ENCODE measurements at places on chromosomes 4 and X.

DNA sequence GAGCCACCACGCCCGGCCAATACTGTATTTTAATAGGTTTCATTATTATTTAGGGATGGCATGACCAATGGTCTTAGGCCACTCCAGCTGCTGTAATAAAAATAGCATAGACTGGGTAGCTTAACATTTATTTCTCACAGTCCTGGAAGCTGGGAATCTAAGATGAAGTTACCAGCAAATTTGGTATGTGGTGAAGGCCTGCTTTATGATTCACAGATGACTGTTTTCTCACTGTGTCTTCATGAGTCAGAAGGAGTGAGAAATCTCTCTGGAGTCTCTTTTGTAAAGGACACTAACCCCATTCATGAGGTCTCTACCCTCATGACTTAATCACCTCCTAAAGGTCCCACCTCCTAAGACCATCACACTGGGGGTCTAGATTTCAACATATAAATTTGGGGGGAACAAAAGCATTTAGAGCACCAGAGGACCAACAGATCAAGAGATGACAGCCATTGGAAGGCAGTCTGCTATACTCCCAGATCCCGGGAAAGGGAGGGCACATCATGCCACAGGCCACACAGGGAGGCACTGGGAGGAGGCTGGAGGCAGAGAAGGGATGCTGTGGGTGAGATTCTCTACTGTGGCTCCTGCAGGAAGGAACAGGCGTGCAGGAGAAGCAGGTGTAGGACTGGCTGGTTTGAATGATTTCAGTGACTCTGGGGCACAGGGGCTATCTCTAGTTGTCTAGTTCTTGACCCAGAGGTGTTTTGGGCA lies 335.8 kb upstream of the SFRP2 start:
- no peak for DNase-seq

DNA sequence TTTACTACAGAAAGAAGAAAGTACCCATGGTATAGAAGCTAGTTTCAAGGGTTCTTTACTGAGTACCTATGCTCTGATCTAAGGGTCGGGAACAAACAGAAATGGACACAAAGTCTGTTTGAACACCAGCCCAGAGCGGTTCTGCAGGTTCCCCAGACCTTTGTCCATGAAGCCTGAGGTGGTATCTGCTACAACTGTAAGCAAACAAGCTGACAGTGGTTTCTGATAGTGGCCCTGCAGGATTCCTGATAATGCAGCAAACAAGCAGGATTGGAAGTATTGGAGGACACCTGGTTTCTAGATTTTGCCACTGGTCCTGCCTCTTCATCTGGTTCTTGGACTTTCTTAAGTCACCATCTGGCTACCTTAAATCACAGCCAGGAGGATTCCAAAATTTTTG lies 23.7 kb downstream of the SMPX start:
- DNase-seq, result no peak

GRCh38 chrX:24081661-24082154 lies 27.0 kb downstream of the EIF2S3 start:
- DNase-seq, result peak; percentile 41

GRCh38 chrX:154304846-154305245 lies 9.3 kb downstream of the TKTL1 start:
- DNase-seq, result no peak

- DNase-seq, result no peak
These were observed 93.0 kb downstream of the USP9X start for GRCh38 chrX:41178201-41178600.

- no peak for DNase-seq
These were observed 28.3 kb downstream of the ARHGAP10 start for GRCh38 chr4:147760176-147760575.

DNA sequence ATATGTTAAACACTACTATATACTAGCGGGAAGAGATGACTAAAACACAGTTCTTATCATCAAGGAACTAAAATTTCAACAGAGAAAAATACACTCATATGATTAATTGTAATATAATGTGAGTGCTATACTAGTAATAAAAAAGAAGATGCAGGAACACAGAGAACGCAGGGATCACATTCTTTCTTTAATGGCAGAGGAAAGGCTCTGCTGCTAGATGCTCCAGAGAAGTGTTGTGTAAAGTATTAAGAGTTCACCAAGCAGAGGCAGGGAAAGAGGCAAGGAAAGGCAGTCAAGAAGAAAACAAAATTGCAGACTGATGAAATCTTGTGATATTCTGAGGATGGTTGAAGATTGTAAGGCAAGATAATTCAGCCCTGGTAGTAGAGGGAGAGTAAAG lies 394.7 kb downstream of the PDGFC start:
- DNase-seq, result no peak

DNA sequence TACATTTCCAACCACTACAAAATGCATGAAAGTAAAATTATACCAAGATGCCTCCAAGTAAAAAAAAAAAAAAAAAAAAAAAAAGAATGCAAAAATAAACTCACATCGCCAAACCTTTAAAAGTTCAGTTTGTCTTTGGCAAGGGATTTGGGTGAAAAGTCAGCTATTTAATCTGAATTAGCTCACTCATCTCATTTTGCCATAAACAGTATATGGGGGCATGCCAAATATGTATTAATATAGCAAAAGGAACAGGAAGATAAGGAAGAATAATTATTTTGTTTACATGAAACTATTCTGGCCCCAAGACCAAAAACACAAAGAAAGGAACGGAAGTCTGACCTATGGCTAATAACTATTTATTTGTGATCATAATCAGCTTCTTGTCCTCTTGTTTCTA lies 114.7 kb upstream of the SLC6A14 start:
- DNase-seq, result no peak

DNA sequence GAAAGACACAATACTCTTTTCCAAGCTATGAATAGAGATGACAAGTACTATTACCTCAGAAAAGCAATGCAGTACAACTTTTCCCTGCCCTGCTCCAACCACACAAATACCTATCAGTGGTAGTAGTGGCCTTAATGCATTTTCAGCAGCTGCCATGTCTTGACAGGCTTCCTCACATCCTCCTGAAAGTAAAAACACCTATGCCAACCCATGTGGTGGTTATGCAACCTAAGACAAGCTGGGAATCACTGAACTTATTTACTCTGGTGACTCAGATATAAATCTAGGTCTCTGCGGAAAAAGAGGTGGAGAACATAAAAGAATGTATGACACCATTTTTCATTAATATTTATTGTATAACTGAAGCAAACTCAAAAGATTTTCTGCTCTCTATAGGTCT lies 14.5 kb downstream of the WDFY3 start:
- DNase-seq, result no peak

GRCh38 chr4:114366368-114366767 lies 232.2 kb upstream of the UGT8 start:
- DNase-seq, result no peak

DNA sequence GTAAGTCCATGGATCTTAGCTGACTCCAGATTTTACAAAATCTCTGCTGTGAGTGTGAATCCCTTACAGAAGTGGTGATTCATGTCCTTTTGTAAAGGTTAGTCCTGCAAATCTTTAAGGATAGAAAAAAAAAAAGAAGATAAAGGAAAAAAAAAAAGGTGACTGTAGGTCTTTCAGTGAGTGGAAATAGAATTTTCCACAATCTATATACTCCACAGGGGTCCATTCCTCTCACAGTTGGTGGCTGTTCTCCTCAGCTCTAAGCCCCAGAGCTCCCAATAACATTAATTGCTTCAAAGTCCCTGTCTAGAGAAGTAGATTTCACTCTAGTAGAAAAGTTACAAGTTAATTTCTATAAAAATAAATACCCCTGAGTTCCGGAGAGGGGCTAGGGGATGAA lies 189.1 kb downstream of the NDST4 start:
- no peak for DNase-seq

GRCh38 chr4:64417974-64418373 lies 8.7 kb upstream of the TECRL start:
- no peak for DNase-seq

DNA sequence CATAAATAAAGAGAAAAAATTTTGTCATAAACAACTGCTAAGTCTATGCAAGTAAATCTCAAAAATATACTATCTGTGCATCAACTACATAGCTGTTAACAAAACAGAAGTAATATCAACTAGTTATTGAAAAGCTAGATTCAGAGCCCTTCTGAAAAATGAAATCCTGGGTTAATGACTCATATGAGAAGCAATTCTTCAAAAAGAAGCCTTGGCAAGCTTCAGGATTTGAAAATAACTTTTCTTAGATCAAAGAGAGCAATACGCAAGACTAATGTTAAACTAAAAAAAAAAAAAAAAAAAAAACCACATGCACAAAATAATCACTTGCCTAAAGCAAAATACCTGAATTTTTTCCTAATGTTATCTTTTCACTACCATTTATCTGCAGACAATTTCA lies 566.1 kb upstream of the BOD1L1 start:
- no peak for DNase-seq

DNA sequence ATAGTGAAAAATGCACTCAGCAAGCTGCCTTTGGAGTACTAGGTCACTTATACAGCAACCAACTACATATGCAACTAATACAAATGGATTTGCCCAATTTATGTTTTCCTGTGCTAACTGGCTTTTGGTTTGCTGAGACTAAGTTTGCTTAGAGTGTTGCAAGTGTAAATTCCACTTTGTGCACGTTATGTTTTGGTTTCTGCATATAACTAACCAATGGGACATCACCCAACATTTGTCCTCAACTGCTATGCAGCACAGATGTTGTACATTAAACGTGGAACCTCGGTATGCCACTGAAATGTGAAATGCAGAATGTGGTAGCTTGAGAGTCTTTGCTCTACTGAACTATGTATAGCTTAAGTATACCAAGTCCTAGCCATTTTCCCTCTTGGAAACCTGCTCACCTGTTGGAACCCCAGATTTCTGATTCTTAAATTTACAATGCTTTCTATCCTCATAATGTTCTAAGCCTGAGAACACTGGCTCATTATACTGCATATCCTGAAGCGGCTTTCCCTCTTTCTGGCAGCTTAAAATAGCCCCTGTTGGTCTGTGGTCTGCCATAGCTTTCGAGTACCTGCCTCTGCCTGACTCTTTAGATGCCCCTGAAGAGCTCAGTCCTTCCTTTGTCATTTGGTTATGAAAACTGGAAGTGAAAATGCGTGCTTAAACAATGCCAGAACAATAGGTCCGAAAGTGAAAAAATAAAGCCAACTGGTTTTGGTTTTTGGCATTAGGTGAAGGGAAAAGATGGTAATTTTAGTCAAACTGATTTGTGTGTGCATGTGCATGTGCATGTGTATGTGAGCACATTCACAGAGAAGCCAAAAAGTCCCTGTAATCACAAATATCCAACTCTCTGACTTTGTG lies 158.0 kb downstream of the SH2D1A start:
- DNase-seq, result no peak

- no peak for DNase-seq
These were observed 73.8 kb downstream of the MFAP3L start for GRCh38 chr4:169952236-169953002.

GRCh38 chr4:169677150-169677748 lies 56.9 kb downstream of the CLCN3 start:
- DNase-seq, result no peak

GRCh38 chr4:108114503-108114902 lies 54.2 kb downstream of the LEF1 start:
- no peak for DNase-seq

DNA sequence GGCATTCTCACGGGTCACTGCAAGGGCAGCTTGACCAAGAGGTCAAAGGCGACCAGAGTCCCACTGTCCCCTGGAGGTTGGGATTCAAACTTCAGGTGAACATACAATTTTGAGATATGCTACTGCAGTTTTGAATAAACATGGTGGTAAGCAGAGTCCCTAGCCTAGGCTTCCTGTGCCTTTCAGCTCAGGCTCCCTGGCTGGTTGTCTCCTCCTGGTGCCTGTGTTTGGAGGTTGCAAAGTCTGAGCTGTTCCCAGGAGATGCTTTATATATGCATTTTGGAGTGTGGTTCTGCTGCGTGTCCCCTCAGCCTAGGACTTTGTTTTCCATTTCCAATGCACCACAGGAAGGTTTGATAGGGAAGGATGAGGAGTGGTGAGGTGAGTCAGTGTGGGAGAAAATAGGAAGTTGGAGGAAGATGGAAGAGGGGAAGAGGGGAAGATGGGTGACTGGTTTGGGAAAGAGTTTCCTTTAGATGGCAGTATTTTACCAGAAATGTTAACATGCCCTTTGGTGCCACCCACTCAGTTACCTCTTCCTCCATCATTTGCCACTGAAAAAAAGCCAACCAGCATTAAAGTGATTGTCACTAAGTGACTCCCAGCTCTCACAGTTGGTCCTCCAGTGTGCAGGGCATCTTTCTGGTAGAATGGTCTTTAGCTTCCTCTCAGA lies 211.7 kb upstream of the AGTR2 start:
- DNase-seq, result no peak

GRCh38 chrX:116292183-116292582 lies 121.6 kb downstream of the AGTR2 start:
- no peak for DNase-seq

- DNase-seq, result no peak
These were observed 243.6 kb upstream of the GPRIN3 start for GRCh38 chr4:89551191-89551590.

- no peak for DNase-seq
These were observed 16.6 kb downstream of the JAKMIP1 start for GRCh38 chr4:6183740-6184139.

GRCh38 chr4:58209551-58209950 lies 1099.4 kb upstream of the IGFBP7 start:
- no peak for DNase-seq

- no peak for DNase-seq
These were observed 271.9 kb downstream of the MID1IP1 start for GRCh38 chrX:39073131-39073530.

GRCh38 chr4:147678106-147678505 lies 5.9 kb downstream of the PRMT9 start:
- DNase-seq, result no peak

DNA sequence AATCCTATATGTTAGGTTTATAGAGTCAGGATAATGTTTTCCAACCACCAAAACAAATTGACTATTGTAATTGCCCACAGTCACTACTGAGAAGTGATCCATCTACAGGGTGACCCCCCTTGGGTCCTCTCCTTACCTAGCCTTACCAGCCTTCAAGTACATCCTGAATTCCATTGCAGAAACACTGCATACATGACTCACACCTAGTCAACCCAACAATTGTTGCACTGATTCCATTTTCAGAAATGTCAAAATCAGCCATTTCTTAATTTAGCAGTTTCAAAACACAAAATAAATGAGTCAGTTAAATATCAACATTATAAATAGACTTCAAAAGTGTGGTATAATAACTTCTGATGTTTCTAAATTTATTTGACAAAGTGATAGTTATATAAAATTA lies 106.3 kb upstream of the TNIP3 start:
- DNase-seq, result no peak

GRCh38 chrX:101659601-101660063 lies at the start of gene ARMCX2:
Gene ARMCX2, minus strand, starts transcription at chrX:101659850. Its CDS starts 2,262 bp downstream, at chrX:101657588.
- DNase-seq, result no peak

- DNase-seq, result no peak
These were observed 248.6 kb downstream of the HNRNPD start for GRCh38 chr4:82124932-82125786.
